ENCODE measurements at places on chromosomes 7 and 10.

DNA sequence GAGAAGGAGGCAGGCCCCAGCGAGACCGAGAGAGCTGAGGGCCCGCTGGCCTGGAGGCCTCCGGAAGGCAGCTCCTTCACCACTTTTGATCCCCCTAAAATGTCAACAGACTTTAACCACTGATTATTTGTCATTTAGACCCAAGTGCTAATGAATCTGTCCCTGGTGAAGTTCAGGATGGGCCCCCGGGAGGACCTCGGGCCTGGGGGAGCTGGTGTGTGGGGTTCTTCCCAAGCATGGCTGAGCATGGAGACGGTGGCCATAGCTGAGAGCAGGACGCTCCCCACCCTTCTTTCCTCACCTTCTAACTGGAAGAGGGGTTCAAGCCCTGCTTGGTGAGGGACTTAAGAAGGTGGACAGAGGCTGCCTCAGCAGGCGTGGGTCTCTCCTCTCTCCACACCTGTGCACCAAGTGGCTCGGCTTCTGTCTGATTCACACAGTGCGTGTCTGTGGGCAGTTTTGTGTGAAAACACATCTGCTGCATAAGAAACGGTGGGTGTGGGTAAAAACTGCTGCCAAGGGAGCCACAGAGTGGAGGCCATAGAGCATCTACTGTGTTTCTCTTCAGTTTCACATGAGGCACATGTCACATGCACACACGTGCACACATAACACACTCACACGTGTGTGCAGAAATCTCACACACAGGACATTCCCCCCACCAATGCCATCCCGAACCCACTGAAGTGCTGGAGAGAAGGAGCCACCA is 53.5 kb upstream of the VIPR2 start:
- no peak for DNase-seq

- DNase-seq = no peak
Observed at GRCh38 chr10:23037561-23037960, 57.8 kb upstream of the MSRB2 start.

GRCh38 chr10:71693377-71693776 is 26.2 kb downstream of the C10orf105 start:
- DNase-seq = no peak

DNA sequence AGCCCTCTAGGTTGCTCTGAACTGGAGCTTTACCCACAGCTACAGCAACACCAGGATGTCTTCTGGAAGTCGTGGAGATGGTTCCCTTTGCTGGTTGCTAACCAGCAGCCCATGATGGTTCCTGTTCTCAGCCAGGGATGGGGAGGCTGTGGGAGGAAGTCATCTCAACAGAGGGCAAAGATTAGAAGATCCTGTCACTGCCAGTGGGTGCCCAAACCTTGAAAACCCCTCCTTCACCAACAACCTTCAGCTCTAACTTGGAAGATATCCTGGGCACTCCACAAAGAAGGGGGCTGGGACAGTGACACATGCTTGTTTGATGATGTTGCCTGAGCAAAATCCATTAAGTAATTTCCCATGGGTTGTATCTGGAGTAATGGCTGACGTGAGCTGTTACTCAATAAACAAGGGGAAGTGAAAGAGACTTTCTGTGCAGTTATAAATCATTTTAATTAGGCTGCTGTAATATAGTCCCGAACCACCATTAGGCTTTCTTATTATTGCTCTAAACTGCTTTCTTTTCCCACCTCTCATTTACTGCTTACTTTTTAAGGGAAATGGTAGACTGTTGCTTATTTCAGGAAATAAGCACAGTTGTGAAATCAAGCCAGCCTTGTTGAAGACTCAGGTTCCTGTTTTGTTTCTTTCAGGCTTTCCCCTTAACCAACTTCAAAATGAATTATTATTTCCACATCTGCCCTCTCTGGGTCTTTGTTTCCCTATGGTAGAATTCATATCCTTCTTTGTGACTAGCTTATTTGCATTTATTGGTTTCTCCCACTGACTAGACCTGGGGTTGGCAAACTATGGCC is 124.8 kb downstream of the PPP1R17 start:
- peak; percentile 10 for DNase-seq

DNA sequence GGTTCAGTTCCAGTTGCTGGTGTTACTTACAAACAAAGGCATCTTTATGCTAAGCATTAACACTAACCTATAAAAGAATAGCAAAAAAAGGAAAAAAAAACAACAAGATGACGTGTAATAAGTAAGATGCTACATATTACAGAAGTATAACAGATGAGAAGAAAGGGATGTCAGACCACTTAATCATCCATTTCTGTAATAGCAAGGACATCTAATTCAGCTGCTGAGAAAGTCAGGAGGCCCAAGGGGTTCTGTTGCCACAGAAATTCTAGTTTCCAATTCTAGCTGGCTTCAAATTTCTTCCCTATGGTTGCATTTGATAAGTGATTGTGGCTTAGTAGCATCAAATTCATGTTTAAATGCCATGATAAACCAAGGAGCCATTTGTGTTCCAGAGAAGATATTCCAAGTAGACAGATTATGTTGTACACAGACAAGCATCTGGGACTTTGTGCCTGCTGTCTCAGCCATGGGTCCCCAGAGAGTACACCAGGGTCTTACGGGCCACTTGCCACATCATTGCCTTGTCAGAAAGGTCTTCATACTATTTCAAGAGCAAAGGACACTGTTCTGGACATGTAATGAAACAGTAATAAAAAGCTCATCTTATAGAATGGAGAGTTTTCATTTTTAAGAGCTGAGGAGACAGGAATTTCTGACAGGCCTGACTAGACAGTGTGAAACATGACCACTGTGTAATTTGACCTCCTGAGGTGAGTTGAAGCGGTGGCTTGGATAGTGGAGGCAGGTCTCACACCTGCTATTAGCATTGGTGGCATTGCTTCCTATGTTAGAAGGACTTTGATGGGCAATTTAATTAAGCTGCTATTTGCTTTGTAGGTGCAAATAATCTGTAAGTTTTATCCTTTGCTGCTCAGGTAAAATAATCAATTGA is 4.2 kb upstream of the ASB4 start:
- DNase-seq = peak; percentile 65

DNA sequence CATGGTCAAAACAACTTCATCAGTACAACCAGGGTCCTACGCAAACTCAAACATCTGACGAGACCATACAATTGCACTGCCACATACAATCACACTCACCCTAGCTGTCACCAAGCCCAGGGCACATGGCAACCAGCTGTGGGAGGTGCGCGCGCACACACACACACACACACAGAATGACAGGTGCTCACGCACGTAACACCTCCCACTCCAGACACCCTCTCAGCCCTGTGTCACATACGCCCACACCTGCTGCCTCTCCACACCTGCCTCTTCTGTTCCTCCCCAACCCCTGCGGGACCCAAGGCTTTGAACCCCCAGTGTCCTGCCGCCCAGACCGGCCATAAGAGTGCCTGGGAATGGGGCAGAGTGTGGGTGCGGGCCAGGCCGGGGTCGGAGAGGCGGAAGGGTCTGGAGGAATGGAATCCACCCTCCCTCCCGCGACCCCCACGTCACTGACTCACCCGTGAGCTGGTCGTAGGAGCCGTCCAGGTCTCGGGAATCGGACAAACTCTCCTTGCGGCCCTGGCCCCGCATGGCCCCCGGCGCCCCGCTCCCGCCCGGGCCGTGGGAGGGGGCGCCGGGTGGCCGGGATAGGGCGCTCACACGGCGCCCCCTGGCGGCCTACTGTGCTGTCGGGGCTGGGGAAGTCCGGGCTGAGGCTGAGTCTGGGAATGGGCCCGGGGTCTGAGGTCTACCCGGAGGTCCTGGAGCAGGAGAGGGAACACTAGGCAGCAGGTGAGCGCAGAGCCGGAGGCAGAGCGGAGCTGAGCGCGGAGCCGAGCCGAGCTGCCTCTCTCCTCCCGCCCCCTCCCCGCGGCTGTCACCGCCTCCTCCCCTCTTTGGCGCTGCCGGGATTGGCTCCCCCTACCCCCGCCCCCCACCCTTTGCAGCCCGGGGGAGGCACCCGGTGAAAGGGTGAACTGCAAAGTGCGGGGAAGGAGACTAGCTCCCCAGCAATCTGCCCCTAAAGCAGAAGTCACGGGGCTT is at the start of gene KCNIP2:
Gene KCNIP2, minus strand, starts transcription at position 769 of the 990 bp plus-strand sequence. Its CDS starts 232 bp downstream, at position 537.
- DNase-seq = peak; percentile 78

- no peak for DNase-seq
Observed at GRCh38 chr10:43978091-43978490, 329.4 kb upstream of the ZNF32 start.

DNA sequence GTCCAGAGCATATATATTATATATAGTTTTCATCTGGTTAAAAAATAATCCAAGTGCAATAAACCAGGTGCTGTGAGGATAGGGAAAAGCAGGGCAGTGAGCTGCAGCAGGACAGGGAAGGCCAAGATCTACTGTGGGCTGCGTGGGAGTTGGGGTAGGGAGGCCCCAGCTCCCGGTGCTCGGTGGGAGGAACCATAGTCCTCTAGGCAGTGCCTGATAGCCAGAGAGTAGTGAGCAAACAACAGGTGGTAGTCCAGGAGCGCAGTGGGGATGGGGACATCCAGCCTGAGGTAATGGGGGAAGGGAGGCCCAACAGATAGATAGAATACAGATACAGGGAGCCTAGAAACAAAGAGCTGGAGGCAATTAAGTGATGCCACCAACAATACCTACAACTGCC is 4.1 kb upstream of the BMPR1A start:
- no peak for DNase-seq

DNA sequence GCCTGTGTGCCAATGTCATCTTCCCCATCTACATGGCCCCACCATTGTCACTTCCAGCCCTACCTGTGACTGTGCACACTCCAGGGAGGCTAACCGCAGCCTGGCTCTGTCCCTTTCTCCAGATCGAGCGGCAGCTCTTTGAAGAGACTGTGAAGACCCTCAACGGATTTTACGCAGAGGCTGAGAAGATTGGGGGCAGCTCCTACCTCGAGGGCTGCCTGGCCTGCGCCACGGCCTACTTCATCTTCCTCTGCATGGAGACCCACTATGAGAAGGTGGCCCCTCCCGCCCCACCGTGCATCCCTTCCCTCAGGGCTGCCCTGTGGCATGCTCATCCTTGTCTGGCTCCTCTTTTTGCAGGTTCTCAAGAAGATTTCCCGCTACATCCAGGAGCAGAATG is 14.2 kb downstream of the GOLGA7B start:
- DNase-seq = no peak

DNA sequence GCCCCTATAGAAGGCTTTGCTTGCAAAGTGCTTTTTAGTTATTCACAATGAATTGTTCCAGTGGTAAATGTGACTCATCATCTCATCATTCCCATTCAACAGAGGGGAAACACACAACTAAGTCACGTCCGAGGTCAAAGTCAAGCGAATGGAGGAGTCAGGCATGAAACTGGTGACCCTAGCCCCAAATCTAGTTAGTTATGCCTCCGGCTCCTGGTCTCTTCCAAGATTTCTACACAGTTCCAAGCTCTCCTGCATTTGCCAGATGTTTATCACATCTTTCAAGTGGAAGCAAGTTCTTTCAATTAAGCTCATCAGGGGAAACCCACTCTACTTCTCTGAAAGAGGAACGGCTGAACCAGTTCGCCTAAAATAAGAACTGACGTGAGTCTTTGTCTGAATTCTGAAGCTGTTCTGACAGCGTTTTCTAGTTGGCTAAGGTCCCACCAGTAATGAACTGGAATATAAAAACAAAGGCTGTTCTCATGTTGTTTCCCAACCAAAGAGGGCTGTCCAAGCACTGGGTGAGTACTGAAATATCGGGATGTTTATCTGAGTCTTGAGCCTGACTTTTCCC is 140.9 kb upstream of the NRBF2 start:
- no peak for DNase-seq

- DNase-seq = no peak
Observed at GRCh38 chr7:31003721-31004120, 40.0 kb downstream of the GHRHR start.

DNA sequence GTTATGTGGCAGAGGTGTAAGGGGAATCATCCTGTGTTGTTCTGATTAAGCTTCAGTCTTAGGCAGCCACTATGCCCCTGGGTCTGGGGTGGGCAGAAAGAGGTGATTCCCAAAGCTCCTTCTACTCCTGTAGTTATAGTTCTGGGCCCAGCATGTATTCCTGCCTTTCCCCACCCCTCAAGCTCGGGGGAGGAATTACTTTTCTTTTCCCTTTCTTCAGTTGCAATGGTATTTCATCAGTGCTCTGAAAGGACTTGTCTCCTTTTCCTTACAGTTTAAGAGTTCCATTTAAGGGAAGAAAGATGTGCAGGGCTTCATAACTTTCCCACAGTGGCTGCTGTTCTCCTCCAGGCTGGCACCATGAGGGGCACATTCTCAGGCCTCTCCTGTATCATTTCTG is 94.2 kb downstream of the MTPAP start:
- DNase-seq = no peak

DNA sequence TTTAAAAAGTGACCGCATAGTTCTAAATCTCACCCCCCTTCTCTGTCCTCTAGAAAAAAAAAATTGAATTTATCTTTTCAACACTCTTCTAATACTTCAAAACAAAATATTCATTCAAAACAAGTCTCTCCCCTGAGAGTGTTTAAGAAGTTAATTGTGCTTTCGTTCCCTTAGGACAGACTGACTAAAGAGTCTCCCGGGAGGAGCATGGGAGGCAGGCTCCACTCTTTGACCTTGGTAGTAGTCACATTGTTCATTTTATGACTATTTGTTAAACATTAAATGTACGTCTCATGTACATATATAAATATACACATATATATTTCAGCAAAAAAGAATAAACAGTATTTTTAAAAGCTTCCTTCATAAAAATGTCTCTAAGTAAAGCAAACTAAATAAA is 35.3 kb upstream of the SPOCK2 start:
- no peak for DNase-seq

All from NCI-H82 (cell line).